GM10248 (cell line): ENCODE measurements at places on chromosomes 3 and 15.

GRCh38 chr3:48142316-48142870 lies 45.8 kb downstream of the CDC25A start:
- DNase-seq: no peak

DNA sequence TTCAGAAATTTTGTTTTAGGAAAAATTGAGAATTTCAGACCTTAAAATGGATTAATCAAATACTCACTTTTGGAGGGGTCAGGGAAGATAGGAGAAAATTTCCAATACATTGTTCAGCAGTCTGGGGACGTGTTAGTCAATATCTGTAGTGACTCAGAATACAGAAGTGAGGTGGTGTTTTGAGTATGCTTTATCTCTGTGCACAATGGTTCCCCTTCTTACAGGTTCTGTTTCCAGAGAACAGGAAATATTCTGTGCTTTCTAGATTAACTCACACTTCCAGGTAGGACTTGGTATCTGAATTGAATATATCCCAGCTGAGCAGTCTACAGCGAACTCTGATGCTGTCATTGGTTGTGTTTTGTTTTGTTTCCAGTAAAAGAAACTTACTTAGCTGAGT lies 30.7 kb upstream of the CCDC54 start:
- DNase-seq: no peak

- no peak for DNase-seq
These were observed 39.8 kb downstream of the THRB start for GRCh38 chr3:24454856-24455255.

- no peak for DNase-seq
These were observed 53.7 kb downstream of the LSAMP start for GRCh38 chr3:116391296-116392201.

GRCh38 chr3:159904911-159905310 lies 83.7 kb upstream of the IL12A start:
- no peak for DNase-seq

- DNase-seq: no peak
These were observed 34.3 kb downstream of the USP8 start for GRCh38 chr15:50458348-50459112.

GRCh38 chr3:98954242-98954641 lies 52.7 kb upstream of the DCBLD2 start:
- DNase-seq: no peak

DNA sequence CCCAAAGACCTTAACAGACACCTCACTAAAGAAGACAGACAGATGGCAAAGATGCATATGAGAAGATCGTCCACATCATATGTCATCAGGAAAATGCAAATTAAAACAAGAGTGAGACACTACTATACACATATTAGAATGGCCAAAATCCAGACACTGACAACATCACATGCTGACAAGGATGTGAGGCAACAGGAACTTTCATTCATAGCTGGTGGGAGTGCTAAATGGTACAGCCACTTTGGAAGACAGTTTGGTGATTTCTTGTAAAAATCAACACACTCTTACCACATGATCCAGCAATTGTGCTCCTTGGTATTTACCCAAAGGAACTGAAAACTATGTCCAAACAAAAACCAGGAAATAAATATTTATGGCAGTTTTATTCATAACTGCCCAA lies 17.6 kb downstream of the CHDH start:
- DNase-seq: no peak

DNA sequence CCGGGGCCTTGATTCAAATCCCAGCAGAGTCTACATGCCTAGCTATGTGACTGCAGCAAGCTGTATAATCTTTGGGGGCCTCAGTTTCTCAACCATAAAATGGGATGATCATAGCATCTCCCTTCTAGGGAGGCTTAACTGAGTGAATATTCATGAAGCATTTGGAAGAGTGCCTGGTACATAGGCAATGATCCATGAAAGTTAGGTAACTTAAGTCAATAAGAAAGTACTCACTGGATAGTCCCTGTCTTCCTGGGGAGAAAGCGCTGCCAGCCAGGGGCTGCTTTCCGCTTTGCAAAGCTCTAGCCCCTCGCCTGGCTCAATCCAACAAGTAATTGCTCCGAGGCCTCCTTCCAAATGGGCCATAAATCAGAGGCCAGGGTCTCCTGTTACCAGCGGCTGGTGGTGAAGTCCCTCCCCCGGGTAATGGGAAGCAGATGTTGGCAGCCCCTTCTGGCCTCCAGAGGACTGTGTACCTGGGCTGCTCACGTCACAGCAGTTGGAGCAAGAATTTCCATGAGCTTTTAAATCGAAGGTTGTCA lies 521.9 kb upstream of the PROK2 start:
- no peak for DNase-seq

DNA sequence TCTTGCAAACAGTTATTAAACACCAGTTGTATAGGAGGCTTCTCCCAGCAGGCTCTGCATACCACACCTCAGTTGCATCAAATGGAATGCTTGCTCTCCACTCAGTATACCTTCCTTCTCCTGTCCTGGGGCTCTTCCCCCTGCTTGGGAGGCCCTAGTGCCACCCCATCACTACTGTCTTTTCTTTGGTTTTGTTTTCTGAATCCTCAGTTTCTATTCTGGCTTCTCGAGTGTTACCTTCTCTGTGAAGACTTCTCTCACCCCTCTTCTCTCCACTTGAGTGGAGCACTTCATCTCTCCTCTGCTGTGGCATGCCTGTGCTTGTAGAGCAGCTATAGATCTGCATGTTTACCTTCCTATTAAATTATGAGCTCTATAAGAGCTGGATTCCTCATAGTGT lies 75.7 kb upstream of the TPRG1 start:
- no peak for DNase-seq

GRCh38 chr15:90560229-90560776 lies 30.6 kb downstream of the CRTC3 start:
- DNase-seq: no peak

DNA sequence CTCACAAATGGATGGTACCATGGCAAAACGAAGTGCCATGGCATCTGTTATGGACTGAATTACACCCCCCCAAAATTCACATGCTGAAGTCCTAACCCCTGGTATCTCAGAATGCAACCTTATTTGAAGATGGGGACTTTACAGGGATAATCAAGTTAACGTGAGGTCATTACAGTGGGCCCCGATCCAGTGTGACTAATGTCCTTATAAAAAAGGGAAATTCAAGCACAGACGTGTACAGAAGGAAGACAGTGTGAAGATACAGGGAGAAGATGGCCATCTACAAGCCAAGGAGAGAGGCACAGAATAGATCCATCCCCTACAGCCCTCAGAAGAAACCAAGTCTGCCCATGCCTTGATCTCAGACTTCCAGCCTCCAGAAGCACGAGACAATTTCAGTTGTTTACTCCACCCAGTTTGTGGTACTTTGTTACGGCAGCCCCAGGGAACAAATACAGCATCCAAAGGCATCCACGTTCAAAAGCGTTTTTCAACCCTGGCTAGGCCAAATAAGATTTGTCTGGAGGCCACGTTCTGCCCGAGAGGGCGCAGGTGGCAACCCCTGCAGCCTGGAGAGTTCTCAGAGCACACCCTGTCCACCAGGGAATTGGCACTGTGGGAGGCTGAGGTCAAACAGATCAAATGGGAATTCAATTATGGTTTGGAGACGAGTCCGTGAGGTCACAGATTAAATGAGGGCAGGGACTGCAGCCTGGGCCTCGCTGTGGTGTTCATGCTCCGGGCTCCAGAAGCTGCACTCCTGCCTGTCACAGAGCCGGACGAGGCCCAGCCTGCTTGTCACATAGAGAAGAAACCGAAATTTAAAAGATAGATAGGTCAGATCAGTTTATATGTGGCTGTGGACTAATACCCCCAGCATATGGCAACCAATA lies 494.8 kb downstream of the SHQ1 start:
- DNase-seq: no peak

GRCh38 chr15:101411581-101411980 lies 77.9 kb downstream of the PCSK6 start:
- DNase-seq: no peak

GRCh38 chr3:41711651-41712050 lies 250.3 kb downstream of the ULK4 start:
- DNase-seq: no peak

DNA sequence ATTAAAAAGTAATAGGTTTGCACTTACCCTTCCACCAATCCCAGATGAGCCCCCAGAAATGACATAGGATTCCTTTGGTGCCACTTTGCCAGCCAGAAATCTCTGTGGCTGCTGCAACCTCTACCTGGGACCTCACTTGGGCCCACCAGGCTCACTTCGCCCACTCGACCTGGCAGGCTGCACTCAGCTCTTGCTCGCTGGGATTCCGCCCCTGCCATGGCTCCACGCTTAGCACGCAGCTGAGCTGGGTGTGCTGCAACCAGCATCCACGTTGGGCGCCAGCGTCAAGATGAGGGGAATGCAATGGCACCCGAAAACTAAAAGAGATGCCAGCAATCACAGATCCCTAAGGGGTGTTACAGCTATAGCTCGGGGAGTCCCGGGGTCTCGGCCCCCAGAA lies 761.0 kb downstream of the NAALADL2 start:
- DNase-seq: no peak

DNA sequence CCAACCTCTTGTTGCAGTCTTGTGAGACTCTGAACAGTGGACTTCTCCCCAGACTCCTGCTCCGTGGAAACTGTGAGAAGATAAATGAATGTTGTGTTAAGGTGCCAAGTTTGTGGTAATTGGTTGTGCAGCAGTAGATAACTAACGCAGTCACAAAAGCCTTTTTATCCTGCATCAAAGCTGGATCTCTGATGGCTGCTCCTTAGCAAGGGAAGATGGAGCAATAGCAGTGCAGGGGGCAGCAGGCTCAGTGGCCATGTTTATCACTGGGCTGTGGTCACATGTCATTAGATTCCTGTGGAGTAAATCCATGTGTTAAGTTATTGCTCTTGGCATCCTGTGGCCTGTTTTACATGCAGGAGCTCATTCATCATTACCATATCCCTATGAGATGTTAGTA lies 13.5 kb downstream of the CMTM7 start:
- DNase-seq: no peak

- DNase-seq: no peak
These were observed 52.9 kb upstream of the BCL6 start for GRCh38 chr3:187798126-187798525.

DNA sequence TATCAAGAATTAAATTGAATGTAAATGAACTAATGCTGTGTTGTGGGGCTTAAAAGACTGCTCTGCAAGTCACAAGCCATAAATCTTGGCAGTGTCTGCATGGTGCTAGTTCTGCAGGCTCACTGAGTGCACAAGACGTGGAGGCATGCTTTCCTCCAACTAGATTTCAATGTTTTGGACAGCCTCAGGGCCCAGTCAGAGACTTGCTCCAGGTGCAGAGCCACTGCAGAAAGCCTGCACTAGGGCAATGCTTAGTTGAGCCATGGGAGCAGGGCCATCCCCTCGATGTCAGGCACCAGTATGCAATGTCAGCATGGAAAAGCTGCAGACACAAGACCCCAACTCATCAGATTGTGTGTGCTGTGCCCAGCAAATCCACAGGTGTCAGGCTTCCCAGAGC lies 234.5 kb upstream of the CDIN1 start:
- no peak for DNase-seq

GRCh38 chr3:46926447-46926846 lies 48.9 kb downstream of the PTH1R start:
- no peak for DNase-seq

GRCh38 chr3:126666658-126667528 lies 12.0 kb upstream of the TXNRD3 start:
- DNase-seq: no peak

DNA sequence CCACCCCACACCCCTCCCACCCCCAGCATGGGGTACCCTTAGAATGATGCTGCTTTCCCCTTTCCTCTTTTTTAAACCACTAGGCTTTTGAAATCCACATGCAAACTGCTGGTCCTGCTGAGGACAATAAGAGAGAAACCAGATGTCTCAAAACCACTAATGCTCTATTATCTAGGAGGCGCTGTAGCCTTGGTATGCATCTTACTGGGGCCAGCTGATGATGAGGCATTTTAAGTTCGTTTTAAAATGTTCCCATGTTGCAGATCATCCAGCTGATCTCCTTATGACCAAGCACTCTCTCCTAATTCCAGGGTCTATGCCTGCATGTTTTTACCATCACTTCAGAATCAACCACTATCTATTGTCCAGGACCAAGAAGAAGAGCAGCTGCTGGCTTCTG lies 1.3 kb downstream of the NME9 start:
- DNase-seq: no peak

DNA sequence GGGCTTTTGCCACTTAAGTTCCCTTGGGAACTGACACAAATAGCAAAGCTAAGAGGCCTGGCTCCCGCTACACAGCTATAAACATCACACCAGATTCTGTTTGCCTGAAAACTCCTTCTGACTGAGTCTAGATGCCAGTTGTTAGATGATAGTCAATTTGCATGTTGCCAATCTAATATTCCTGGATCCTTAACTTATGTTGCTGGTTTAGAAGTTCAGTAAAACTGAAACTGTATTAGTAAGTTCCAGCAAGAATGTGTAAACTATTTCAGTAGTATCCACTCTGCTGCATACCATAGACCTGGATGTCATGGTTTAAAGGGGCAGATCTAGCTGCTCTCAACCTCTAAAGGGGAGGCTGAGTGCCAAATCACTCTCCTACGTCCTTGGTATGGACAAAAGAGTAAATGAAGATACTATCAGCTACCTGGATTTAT lies 27.1 kb upstream of the LACTB start:
- DNase-seq: no peak

DNA sequence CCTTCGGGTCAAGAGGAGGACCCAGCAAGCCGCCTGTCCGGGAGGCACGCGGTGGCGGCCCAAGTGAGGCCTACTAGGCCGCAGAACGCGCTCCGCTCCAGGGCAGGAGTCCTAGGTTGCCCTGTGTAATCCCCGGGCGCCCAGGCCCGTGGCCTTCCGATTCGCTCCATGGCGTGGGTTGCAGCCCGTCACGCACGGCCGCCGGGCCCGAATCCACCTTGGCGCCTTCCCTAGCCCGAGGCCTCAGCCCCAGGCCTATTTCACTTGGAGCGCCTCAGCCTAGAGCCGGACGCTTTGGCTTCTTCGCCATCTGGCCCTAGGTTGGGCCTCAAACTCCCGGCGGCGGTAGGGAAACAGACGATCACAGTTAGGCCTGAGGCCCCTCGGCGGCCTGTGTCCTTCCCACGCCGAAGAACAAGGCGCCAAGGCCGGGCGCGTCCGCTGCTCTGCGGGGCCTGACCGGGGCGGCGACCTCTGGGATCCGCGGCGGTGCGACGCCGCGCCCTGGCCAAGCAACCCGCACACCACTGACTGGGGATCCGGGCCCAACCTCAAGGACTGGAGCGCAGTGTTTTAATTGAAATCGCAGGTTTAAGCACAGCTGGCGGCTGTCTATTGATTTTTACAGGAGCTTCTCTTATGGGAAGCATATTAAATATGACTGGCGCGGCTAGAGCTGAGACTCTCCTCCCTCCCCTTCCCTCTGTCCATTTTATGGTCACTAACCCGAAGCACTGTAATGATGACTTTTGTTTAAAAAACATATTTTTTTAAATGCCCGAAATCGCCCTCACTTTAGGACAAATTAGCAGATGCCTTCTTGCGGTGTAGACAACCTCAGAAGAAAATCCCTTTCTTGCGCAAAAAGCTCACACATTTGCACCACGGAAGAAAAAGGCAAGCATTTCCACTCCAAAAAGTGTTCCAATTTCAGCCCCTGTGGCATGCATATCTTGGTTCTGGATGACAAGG lies 3.8 kb upstream of the FEZF2 start:
- DNase-seq: no peak

GRCh38 chr15:70269991-70270751 lies 172.5 kb upstream of the TLE3 start:
- DNase-seq: no peak
